ENCODE measurements at places on chromosomes 4 and X.

DNA sequence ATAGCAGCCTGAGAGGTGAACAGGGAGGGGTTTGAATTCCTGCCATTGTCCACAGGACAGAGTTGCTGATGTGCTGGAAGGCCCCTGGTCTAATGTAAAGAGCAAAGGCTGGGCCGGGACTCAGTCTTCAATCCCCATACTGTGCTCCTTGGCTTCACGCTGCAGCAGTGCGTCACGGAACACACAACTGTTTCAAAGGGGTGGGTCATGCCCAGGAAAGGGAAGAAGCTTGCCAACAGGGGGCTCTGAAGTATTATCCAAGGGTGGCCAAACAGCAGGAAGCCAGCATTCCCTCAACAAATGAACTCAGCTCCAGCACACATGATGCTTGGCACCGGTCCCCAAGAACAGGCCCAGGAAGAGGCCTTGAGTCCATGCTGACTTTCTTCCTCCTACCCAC, 122.5 kb downstream of the NFKB1 start:
- DNase-seq = no peak

- DNase-seq = no peak
Measured at GRCh38 chrX:44189116-44189515, 154.4 kb downstream of the EFHC2 start.

- DNase-seq = no peak
Measured at GRCh38 chr4:127778102-127778501, 4.0 kb upstream of the HSPA4L start.

DNA sequence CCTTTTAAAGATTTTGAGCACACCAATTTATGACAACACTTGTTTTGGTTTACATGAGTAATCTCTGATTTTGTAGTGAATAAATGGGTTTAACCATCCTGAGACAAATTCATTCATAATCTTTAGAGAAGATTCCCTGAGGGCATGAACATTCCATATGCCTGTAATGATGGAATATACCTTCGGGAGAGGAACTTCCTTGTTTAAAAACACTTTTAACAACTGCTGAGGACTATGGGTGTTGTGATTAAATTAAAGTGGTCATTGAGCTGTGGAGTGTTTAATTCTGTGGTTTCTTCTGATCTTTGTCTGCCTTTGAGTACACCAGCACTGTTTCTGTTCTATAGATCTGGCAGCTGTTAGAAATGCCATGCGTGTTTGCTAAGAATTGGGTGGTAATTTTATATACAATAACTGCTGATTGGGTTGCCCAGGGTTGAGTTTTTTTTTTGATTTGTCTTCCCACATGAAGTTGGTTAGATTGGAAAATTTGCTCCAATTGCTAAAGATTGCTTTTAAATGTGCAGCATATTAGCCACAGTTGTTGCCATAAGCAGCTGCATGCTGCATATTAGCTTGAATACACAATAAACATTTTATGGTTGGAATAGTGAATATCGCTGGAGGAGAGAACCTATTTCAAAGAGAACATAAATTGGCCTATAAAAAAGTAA, 86.8 kb downstream of the DCLK2 start:
- DNase-seq = no peak

DNA sequence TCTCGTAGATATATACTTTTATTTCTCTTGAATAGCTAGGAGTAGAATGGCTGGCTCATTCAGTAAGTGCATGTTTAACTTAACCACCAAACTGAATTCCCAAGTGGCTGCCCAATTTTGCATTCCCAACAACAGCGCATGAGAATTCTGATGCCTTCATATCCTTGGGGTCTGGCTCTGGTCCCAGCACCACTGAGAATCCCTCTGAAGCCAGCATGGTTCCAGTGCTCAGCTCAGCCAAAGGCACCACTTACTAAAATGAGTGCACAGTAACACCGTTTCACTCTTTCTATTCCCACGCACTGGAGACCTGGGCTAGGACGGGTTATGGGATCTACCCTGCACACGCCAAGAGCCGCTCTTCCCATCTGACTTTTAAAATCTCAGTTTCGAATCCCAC, 60.4 kb downstream of the CASP3 start:
- DNase-seq = no peak

DNA sequence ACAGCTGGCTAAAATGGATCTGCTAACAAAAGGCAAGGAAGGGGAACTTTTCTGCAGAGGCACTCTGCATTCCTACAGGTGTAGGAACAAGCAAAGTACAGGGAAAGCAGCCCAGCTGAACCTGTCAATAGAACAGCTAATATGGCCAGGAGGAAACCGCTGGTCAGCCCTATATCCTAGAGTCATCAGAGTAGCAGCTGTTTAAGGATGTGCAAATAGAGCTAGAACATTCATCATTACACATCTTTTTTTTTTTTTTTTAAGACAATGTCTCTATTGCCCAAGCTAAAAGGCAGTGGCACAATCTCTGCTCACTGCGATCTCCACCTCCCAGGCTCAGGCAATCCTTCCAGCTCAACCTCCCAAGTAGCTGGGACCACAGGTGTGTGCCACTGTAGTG, 163.0 kb downstream of the BTC start:
- no peak for DNase-seq

DNA sequence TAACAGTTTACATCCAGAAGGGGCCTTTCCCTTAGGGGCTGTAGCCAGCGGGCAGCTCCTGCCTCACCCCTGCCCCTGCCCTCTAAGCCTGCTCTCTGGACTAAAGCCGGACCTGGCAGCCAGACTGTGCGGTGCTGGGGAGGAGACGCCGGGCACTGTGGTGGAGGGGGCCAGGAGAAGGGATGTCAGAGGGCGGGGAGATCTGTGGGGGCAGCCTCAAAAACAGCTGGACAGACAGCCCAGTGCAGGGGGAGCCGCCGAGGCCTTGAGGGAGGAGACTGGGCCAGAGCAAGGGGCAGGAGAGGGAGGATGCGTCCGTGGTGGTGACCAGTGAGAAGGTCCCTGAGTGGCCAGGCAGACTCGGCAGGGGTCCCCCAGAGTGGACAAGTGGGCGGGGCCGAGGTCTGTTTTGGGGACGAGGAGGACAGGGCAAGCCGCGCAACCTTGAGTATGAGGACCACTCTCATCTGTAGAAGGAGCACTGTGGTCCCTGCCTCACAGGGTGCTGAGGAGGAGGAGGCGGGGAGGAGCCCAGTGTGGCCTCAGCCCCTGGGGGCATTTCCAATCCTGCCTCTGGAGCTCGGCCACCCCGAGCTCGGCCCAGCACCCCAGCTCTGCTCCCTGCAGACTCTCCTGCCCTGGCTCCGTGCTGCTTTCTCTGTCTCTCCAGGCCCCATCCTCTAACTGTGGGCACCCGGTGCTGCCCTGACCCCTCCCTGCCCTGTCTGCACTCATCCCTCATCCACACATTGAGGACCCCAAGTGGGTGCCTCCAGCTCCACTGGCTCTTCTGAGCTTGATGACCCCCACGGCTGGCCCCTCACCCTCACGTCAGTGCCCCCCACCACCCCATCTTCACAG, 59.2 kb upstream of the NKX1-1 start:
- DNase-seq = no peak

DNA sequence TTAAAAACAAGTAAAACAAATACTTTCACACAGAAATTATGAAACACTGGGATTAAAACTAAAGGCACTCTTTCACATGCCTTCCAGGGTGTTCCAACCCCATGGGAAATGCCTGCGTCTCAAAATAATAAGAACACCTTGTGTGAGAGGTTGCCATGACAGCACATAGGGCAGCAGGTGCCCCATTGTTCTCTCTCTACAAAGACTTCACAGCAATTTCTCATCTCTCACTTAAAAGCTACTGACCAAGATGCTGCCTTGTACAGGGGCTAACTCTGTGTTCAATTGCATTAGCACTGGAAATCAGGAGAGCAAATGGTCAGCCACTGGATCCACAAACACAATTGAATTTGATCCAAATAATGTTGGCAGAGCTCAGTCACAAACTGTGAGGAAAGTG, 102.5 kb upstream of the GALNTL6 start:
- no peak for DNase-seq

- no peak for DNase-seq
Measured at GRCh38 chr4:105236916-105237311, 90.2 kb downstream of the TET2 start.

DNA sequence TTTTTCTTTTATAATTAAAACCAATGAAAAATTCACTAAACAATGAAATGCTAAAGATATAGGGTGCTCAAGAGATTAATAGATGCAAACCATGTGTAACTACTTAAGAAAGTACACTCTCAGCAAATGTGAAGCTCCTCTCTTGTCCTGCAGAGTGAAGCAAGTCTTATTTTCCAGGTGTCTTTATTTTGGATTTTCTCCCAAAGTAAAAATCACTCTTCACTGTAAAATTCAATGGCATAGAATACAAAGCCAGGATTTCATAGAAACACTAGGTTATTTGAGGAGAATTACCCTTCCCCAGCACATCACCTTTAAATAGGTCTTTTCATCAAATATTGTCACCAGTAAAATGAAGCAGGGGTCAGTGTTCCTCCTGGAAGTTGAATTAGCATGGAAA, 57.0 kb upstream of the GIMD1 start:
- DNase-seq = no peak

DNA sequence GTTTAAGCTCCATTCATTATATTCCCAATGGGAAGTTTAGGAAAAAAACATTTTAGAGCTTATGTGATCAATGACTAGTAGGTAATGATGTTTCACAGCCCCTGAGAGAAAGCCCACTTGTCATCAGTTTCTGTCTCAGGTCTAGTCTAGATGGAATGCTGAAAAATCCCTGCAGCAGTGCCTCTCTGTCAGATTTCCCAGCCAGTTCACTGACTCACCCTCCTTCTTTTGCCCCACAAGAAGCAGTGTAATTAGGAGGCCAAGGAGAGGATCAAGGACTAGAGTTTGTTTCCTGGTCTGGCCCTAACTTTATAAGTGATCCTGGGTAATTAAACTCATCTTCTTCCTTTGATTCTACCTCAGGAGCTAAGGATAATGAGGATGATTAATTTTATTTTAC, 118.7 kb upstream of the ANXA3 start:
- no peak for DNase-seq

DNA sequence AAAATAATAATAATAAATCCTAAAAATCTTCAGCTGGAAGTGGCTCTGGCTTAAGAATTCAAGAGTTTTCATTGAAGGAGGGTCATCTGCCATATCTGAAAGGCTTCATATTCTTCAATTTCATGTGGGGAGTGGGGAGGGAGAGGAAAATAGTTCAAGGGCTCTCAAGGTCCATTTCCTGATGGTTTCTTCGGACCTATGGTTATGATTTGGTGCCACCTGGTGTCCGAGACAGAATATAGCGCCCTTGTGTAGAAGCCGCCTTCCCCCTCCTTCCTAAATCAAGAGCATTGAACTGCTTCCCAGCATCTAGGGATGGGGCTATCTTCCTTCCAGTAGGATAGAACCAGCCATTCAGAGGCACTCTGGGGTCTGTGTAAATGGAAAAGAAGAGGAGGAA, 34.3 kb downstream of the NLGN3 start:
- peak; percentile 17 for DNase-seq

DNA sequence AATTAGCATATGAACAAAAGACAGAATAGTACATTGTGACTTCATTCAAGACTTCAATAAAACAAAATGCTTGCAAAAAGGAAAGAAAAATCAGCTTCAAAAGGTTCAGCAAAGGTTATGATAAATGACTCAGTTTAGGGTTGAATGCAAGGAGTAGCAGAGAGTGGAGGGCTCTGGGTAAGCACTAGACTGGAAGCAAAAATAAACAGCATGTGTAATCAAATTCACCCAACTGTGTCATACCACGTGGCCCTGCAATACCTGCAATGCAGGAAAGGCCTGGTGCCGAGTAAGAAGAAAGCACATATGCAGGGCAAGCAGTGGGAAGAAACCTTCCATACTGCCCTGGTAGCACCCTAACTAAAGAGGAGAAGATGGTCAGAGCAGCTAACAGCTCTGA, 88.7 kb downstream of the ATP11C start:
- DNase-seq = no peak

- no peak for DNase-seq
Measured at GRCh38 chr4:73213916-73214653, 44.5 kb downstream of the ANKRD17 start.

- no peak for DNase-seq
Measured at GRCh38 chr4:114193624-114194399, 214.4 kb upstream of the ARSJ start.

DNA sequence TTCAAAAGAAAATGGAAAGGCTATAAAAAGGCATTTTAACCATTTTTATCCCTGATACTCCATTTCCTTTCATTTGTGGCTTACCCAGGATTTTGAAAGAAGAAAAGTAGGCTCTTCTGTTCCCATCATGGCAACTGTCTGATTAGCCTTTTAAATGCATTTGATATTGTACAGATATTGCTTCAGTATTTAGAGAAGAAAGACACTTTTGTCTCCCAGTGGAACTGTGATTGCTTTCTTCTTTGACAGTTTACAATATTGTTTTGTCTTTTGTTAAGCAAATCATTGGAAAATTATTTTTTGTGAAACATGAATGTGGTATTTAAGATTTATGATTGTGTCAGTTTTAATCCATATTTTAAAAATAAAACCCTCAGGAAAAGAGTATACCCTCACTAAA, 297.4 kb upstream of the TACR3 start:
- no peak for DNase-seq

DNA sequence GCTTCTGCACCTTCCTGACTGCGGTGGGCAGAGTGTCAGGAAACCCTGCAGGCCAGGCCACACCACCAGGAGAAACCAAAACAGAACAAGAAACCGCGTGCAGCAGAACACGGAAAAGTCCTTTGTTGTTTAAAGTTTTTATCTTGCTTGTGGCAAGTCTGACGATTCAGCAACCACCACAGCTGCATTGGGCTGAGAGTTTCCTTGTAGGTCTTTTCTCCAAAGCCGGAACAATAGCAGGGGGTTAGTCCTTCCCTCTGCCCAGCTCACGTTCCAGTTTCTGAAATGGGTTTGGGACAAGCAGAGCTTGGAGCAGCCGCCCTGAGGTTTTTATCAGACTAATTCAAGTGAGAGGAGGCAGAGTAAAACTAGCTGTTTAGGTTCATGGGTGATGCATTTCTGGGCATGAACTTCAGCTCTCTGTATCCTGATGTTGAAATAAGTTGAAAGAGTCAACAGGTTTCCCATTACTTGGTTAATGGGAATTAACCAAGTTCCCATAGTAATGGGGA, 216.9 kb downstream of the PTTG2 start:
- no peak for DNase-seq

DNA sequence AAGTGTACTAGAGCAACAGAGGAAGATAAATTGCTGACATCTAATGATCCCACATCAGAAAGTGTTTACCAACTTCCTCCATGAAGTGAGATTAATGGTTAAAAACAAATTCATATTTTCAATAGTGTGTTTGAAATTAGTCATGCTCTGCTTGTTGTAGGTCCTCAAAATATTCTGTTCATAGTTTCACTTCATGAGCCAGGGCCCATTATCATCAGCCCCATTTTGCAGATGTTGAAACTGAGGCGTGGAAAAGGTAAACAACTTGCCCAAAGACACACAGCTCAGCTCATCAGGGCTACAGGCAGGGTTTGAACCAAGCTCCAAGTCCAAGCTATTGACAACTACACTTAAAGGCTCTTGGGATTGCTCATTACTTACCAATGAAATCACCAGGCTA, 103.5 kb upstream of the PPARGC1A start:
- DNase-seq = no peak

Data from stimulated activated CD8-positive, alpha-beta memory T cell treated with anti-CD3 and anti-CD28 coated beads, Interleukin-4, amount 100 ng/mL, for 1 hour (primary cell).